ENCODE measurements at places on chromosomes 1 and 21.

DNA sequence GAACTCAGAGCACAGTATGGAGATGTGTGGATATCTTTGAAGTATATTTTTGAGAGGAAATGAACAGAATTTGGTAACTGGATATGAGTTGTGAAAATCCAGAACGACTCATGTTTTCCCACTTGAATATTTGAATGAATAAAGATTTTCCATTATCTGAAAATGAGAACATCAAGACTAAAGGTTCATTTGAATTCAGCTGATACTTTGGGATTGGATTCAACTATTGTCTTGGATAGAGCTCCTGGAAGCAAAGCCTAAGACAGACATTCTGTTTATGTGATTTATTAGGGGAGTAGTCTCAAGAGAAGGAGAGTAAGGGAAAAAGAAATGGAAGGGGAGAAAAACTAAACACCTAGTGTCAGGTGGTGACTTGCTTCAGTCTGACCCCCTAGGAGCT is 256.0 kb upstream of the LYPLAL1 start:
- H3K4me3 ChIP-seq: no peak overlapping the region
- H3K4me1 ChIP-seq: peaks cover 4% of the 10 kb centered on the region
- H3K27me3 ChIP-seq: no peaks in the 10 kb centered on the region
- no peak for DNase-seq

GRCh38 chr1:87327376-87328271 is 1.1 kb upstream of the LMO4 start:
- DNase-seq: no peak
- peaks cover 24% of the 10 kb centered on the region for H3K4me1 ChIP-seq
- peak overlapping the region; percentile 97 for H3K27ac ChIP-seq
- peaks cover 9% of the 10 kb centered on the region for H3K36me3 ChIP-seq
- H3K27me3 ChIP-seq: no peaks in the 10 kb centered on the region
- peak overlapping the region; percentile 83 for H3K4me3 ChIP-seq

DNA sequence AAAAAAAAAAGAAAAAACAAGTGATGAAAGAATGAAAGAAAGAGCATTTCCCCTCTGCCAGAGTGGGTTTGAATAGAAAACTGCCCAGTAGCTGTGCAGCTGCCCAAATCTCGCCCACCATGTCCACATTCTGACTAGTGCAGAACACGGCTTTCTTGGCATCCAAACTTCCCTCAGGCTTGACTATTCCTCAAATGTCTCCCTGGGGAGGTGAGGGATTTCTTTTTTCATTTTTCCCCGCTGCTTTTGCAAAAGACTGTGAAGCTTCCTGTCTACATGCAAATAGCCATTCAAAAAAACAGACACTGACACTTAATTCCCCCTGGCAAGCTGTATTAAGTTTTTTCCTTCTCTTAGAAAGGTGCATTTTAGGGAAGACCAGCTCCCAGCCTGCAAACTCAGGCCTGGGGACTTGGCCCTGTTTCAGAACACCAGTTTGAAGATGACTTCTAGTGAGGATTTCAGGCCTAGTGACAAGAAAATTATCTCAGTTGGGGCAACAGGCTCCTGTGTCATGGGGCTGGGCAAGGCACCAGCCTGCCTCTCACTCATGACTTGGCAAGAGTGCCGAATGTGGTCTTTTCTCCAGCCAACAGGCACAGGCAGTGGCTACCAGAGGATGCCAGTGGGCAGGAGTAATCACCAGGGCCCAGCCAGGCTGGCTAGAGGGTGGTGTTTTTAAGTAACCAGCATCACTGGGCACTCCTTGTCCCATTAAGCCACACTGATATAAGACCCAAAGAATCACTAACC is 178.1 kb upstream of the NFIA start:
- no peak overlapping the region for H3K27ac ChIP-seq
- DNase-seq: no peak
- H3K27me3 ChIP-seq: no peaks in the 10 kb centered on the region

GRCh38 chr1:112169517-112169916 is 180.0 kb upstream of the KCND3 start:
- no peak overlapping the region for H3K27ac ChIP-seq
- no peaks in the 10 kb centered on the region for H3K36me3 ChIP-seq
- H3K27me3 ChIP-seq: peaks cover 14% of the 10 kb centered on the region
- no peak for DNase-seq
- H3K4me1 ChIP-seq: peaks cover 13% of the 10 kb centered on the region
- no peak overlapping the region for H3K4me3 ChIP-seq

DNA sequence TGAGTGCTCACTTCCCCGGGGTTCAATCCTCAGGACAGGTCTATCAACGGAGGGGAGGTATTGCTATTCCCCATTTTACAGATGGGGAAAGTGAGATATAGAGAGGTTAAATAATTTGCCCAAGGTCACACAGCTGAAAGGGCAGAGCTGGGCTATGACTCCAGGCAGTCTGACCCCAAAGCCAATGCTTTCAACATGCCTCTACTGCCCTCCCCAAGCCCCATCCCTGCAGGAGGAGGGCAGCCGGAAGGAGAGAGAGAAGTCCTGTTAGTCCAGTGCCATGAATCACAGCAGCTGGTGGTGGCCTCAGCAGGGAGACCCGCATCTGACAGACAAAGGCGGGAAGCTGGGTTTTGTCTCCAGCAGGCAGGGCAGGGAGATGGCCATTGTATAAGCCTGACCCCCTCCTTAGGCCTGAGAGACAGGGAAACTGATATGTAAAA is 20.0 kb upstream of the CLIC4 start:
- H3K4me1 ChIP-seq: peaks cover 40% of the 10 kb centered on the region
- H3K27me3 ChIP-seq: no peaks in the 10 kb centered on the region
- peak; percentile 44 for DNase-seq
- peak overlapping the region; percentile 97 for H3K27ac ChIP-seq
- H3K4me3 ChIP-seq: peak overlapping the region; percentile 23

DNA sequence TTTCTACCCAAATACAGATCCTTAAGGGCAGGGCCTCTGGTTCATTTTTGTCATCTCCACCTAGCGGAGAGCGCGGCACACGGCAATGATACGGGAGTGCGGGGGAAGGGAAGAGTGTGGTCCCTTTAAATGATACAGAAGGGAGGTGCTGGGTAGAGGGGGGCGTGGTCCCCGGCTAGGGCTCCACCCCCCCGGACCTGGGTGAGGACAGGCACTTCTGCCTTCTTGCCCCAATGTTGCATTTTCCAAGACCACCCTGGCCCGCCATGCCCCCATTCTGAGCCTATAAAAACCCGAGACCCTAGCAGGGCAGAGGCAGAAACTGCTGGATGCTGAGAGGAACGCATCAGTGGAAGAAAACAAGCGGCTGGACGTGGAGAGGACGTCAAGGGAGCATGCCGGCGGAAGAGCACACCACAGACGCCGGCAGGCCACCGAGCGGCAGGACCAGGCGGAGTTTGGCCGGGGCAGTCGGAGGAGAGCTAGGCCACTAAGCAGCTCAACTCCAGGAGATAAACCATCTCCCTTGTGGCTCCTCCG is 30.0 kb downstream of the LRRC3 start:
- peaks cover 27% of the 10 kb centered on the region for H3K4me1 ChIP-seq
- peak; percentile 82 for DNase-seq
- no peak overlapping the region for H3K27ac ChIP-seq
- peaks cover 12% of the 10 kb centered on the region for H3K36me3 ChIP-seq
- peak overlapping the region; percentile 85 for H3K4me3 ChIP-seq
- H3K27me3 ChIP-seq: no peaks in the 10 kb centered on the region

DNA sequence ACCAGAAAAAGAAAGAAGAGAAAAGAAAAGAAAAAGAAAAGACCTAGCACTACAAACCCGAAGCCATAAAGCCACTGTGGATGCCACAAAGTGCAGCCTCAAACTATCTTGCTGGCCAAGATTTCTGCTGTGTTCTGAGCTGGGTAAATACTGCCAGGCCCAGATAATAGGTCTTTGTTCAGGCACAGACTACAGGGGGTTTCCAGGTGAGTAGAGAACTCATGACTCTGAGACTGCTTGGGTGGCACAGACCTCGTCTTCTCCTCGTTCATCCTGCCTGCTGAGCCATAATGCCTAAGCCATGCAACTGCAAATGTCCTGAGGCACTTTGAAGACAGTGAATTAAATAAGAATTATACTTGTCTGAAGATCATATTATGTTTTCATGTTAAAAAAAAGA is 651.8 kb downstream of the LMO4 start:
- H3K27me3 ChIP-seq: no peaks in the 10 kb centered on the region
- DNase-seq: no peak
- H3K4me3 ChIP-seq: no peak overlapping the region
